ENCODE measurements at places on chromosomes 4 and X.

DNA sequence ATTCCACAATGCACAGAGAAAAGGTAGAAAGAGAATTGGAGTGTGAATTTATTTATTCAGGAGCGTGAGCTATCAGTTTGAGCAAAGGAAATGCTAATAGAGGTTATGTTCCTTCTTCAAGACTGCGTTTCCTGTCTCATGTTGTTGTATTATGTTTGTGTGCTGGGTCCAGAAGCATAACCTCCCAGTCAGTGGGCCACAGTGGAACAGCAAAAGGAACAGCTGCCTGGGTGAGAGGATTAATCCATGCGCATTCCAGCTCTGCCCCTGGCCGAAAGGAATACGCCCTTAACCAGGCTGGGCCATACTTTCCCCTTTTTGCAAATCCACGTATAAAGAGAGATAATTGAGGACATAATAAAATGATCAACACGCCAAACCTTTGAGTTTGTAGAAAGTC, 32.4 kb upstream of the ARX start:
- no peak for DNase-seq

DNA sequence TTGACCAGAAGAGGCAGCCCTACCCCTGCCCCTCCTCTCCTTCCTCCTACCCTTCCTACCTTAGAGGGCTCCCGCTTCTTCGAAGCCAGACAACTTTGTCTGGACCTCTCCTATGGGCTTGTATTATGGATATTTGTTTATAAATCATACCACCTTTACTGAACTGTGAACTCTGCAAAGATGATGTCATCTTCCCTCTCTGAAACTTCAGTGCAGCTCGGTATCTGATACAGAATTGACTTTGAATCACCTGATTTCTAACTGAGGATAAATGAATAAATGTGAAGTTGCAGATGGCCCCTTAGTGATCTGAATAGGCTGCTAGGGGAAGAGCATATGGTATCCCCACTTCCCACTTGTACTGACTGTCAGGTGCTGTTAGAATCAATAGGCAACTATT, 1.1 kb upstream of the OTC start:
- no peak for DNase-seq

DNA sequence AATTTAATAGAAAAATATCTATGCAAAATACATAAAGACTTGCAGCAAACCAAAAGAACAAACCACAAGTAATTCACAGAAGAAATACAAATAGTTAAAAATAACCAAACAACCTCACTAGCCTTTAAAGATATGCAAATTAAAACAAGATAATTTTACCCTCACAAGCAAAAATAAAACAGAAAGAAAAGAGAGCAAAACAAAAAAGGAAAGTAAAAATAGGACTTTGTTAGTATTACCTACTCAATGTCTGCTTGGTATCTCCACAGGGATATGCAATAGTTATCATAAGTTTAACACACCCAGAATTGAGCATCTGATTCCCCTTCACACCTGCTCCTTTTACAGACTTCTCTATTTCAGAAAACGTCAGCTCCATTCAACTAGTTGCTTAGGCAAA, 737.5 kb upstream of the MAGEB2 start:
- DNase-seq, result no peak

DNA sequence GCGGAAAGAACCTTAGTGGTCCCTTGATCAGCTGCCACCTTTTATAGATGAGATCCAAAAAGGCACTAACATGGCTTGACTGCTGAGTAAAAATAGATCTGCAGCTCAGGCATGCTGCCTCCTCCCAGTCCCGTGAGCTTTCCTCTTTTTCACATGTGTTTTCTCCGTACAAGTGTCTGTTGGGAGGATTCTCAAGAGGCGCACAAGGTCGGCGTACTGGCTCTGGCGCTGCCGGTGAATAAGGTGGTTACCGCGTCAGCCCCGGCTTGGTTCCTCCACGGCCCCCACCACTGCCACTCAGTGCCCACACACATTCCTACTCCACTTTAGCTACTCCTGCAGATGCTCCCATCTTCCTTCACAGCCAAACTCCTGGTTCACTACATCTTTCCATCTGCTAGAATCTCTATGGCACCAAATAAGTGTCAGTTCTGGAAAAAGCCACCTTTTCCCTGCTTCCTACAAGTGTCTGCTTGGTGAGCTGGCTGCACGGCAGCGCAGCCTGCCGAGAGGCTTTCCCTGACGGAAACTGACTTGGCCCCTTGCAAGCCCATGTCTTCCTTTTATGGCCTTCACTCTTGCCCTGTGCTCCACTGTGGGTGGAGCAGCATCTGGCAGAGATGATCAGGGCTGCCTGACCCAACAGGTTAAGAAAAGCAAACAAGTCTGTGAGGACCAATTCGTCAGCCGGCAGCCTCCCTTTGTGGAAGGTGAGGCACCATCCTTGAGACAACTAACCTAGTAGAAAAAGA, 99.8 kb downstream of the KLHL8 start:
- DNase-seq, result no peak

GRCh38 chr4:83356899-83357661, 22.4 kb upstream of the HPSE start:
- DNase-seq, result no peak

- DNase-seq, result no peak
Observed at GRCh38 chr4:26388671-26389070, 67.9 kb downstream of the RBPJ start.

- DNase-seq, result peak; percentile 3
Observed at GRCh38 chr4:10078481-10079233, 37.9 kb downstream of the WDR1 start.

DNA sequence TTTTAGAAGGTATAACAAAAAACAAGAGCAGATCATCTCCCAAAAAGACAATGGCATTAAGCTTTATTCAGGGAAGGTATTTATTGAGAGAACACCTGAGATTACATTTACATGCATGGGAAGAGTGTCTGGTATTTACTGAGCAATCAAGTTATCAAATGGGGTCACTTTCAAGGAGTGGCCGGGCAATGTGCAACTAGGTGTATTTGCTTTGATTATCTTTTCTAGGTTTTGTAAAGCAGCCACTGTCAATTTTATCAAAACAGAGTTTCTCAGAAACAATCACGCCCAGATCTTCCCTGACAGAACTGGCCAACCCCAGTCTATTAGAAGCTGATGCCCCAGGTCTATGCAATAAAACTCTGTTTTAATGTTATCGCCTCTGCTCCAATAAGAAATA, 169.5 kb downstream of the GLRA2 start:
- no peak for DNase-seq

- DNase-seq, result peak; percentile 86
Observed at GRCh38 chrX:77894921-77895886, at the start of gene MAGT1. TSS of gene MAGT1 (minus strand) at chrX:77895435. CDS start at chrX:77895410, 25 bp downstream.

GRCh38 chr4:38769441-38769840, 13.3 kb downstream of the TLR10 start:
- DNase-seq, result no peak

- no peak for DNase-seq
Observed at GRCh38 chrX:109344101-109344500, 137.8 kb downstream of the GUCY2F start.

DNA sequence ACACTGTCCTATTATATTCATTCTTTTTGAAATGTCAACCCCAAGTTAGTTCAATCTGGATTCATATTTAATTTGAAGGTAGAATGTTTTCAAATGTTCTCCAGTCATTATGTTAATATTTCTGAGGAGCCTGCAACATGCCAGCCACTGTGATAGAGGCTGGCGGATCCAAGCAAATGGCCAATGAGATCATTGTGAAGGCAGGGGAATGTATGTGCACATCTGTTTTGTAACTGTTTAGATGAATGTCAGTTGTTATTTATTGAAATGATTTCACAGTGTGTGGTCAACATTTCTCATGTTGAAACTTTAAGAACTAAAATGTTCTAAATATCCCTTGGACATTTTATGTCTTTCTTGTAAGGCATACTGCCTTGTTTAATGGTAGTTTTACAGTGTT, 1.6 kb downstream of the CXCL1 start:
- DNase-seq, result no peak

- DNase-seq, result no peak
Observed at GRCh38 chr4:13535118-13535517, 9.2 kb downstream of the NKX3-2 start.

DNA sequence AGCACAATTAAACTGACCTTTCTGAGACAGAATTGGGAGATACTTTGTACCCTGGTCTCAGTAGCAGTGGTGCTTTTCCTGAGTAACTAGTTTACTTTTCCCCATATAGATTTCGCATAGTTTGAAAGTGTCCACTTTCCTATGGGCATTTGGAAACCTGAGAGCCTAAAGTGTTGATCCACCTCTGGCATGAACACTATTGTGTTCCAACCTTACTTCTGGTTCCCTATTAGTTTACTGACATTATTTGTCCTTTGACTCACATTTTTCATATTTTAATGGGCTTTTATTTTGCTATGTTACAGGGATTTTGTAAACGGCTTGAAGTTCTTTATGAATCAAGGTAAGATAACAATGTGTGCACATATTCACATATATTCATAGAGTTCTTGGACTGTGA, 103.7 kb downstream of the CBLL2 start:
- DNase-seq, result no peak

DNA sequence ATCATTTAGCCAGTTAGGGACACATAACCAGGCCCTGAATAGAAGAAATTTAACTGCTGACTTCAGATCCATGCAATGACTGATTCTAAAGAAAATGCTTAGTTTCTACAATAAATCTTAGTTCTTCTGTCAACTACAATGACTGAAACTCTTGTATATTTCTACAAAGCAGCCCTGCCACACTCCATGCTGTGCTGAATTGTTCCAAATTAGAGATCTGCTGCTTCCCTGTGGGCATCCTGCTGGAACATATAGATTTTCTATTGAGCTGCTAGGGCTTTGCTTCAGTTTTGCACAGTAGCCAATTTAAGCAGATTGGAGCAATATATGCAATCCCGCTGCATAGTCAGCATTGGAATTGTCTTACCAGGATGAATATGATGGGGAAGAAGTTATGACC, 312.8 kb upstream of the SMIM31 start:
- no peak for DNase-seq

DNA sequence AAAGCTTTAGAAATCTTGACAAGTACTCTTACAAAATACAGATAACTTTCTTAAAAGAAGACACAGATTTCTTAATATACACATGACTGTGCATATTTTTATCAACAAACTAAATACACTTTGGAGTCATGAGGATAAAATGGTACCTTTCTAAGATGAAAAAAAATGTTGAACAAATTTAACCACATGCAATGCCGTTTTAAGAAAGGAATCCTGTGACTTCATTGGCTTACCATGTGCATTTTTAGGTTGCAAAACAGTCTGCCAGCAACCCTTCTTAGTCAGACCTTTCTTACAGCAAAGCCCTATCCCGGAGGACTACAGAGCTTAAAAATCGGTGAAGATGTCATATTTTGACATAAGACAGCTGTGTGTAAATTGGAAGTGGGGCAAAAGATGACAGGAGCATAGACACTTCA, 51.7 kb downstream of the GASK1B start:
- no peak for DNase-seq

GRCh38 chrX:34880656-34881055, 61.9 kb upstream of the FAM47B start:
- no peak for DNase-seq

DNA sequence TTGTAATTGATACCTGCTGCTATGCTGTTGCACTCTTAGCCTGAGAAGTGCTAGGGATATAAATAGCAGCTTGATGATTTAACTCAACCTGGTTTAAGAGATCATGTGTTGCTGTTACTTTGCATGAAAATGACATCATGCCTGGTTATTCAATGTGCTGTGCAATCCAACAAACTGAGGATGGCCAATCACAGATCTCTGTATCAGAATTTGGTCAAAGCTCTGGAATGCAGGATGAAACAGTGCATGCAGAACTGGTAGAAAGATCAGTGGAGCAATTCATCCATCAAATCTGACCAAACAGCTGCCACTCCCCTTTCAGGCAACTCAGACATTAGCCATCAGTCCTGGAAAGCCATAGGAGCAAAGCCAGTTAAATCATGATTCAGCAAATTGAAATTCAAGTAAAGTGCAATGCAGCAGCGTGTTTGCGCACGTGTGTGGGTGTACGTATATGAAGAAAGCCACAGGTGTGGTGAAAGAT, 160.3 kb upstream of the RASGEF1B start:
- no peak for DNase-seq

DNA sequence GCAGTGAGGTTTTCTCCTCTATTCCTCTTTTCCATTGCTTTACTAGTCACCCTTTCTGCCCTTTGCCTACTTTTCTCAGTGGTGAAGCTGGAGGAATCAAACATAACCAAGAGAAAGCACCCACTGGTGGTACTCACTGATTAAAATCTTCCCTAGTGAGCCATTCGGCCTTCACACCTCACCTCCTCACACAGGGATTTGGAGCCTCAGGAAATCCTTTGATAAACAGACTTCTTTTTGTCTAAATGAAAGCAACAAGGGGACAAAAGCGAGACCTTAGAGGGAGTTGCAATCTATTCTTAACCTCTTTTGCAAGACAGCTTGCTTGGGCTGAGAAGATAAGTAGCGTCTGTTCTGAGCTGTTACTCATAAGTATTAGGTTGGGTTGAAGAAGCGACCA, 572.6 kb downstream of the ZNF674 start:
- DNase-seq, result no peak

GRCh38 chrX:154710309-154710708, 40.6 kb downstream of the GAB3 start:
- DNase-seq, result peak; percentile 28

- no peak for DNase-seq
Observed at GRCh38 chrX:20372533-20372932, 105.8 kb upstream of the RPS6KA3 start.

- DNase-seq, result no peak
Observed at GRCh38 chrX:120726294-120726693, 96.4 kb upstream of the C1GALT1C1 start.

GRCh38 chrX:108211301-108211700, 119.7 kb downstream of the ATG4A start:
- DNase-seq, result no peak

- DNase-seq, result peak; percentile 9
Observed at GRCh38 chrX:80181079-80181478, 166.5 kb downstream of the TBX22 start.

DNA sequence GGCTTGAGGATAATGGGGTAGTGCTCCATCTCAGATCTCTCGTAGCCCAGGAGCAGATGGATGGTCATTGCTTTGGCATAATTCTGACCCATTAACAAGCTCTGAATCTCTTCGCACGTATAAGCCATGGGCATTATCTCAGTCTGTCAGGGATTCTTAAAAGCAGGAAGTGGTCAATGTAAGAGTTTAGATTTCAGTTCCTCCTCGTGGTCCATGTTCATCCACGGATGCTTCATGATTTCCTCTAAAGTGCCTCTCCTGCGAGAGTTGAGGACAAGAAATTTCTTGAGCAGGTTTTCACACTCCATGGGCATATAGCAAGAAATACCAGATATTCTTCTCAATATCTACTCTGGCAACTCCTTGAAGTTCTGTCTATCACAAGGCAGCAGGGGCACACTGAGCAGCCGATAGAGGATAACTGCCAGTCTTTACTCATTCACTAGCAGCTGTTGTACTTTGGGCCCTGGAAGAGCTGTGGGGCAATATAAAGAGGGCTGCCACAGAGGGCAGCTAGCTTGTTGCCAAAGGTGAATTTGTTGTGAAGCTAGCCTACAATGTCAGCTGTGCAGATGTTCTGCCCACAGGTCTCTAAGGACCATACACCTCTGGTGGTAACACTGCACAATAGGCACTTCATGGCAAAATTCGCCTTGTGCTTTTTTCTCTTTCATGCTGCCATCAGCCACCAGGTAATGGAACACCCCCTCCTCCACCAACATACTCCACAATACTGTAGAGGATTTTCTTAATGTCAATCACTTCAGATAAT, 52.0 kb upstream of the WDR17 start:
- no peak for DNase-seq

- no peak for DNase-seq
Observed at GRCh38 chr4:81065446-81065845, 34.9 kb downstream of the BMP3 start.

- DNase-seq, result no peak
Observed at GRCh38 chrX:148517176-148517575, 16.8 kb downstream of the AFF2 start.

GRCh38 chr4:132382243-132382642, 766.9 kb upstream of the PCDH10 start:
- DNase-seq, result no peak

Data from WTC11 (cell line).